Naive thymus-derived CD8-positive, alpha-beta T cell (primary cell): ENCODE measurements at places on chromosomes 16 and 17.

DNA sequence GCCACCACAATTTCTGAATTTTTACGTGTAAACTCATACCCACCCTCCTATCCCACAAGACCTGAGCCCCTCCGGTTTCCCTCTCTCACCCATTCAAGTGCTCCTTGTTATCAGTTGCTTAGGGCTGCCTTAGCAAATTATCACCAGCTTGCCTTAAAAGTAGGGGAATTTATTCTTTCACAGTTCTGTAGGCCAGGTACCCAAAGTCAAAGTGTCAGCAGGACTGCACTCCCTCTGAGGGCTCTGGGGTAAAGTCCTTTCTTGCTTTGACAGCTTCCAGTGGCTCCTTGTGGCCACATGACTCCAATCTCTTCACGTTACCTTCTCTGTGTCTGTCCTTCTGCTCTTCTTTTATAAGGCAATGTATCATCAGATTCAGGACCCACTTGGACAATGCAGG lies 7.9 kb upstream of the TMEM220 start:
- no peaks in the 10 kb centered on the region for H3K36me3 ChIP-seq
- no peaks in the 10 kb centered on the region for H3K27me3 ChIP-seq
- H3K4me1 ChIP-seq, result peaks cover 21% of the 10 kb centered on the region
- H3K4me3 ChIP-seq, result no peak overlapping the region
- H3K27ac ChIP-seq, result no peak overlapping the region

GRCh38 chr17:45814622-45815606 lies 29.8 kb upstream of the SPPL2C start:
- H3K27ac ChIP-seq, result no peak overlapping the region
- no peaks in the 10 kb centered on the region for H3K4me1 ChIP-seq

DNA sequence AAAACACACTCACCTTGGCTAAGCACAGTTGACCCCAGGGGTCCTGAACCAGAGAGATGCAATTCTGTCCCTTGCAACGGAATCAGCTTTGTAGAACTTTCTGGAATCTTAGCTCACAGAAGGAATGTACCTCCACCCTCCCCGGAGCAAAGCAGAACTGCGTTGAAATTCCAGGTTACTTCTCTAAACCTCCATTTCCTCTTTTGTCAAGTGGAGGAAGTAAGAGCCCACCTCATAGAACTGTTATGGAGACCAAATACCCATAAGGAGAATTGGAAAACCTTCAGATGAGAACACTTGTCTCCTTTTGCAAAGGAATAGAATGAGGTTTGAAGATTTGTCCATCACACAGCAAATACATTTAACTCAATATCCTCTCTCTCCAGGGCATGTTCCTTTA lies 86.6 kb upstream of the RBBP6 start:
- H3K4me1 ChIP-seq, result no peaks in the 10 kb centered on the region
- H3K27me3 ChIP-seq, result peaks cover 8% of the 10 kb centered on the region
- no peak for DNase-seq
- no peak overlapping the region for H3K4me3 ChIP-seq

- no peaks in the 10 kb centered on the region for H3K4me1 ChIP-seq
- H3K27me3 ChIP-seq, result no peaks in the 10 kb centered on the region
- H3K36me3 ChIP-seq, result peaks cover 2% of the 10 kb centered on the region
- H3K27ac ChIP-seq, result peak overlapping the region; percentile 11
Measured at GRCh38 chr17:8826808-8827435, 27.8 kb upstream of the MFSD6L start.

DNA sequence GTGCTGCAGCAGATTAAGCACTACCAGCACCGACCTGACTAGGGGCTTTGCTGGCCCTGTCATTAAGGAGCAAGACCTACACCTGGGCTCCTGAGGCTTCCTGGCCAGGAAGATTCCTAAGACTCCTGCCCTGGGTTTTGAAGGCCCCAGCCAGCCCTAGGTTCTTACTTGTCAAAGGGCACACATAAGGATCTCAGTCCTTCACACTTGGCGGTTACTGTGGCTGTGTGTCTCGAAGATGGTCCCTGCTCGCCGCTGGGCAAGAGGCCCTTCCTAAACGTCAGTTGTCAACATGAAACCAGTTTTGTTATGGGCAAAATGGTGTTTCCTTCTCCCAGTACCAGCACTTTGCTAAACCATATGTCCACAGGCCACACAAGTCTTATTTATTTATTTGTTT lies 470.6 kb downstream of the TOX3 start:
- H3K4me1 ChIP-seq, result no peaks in the 10 kb centered on the region
- DNase-seq, result no peak
- H3K4me3 ChIP-seq, result no peak overlapping the region
- no peaks in the 10 kb centered on the region for H3K27me3 ChIP-seq
- no peak overlapping the region for H3K27ac ChIP-seq
- H3K36me3 ChIP-seq, result no peaks in the 10 kb centered on the region

GRCh38 chr17:11608396-11608795 lies 10.1 kb downstream of the DNAH9 start:
- no peaks in the 10 kb centered on the region for H3K27me3 ChIP-seq
- no peak overlapping the region for H3K27ac ChIP-seq
- DNase-seq, result no peak
- H3K4me3 ChIP-seq, result no peak overlapping the region
- no peaks in the 10 kb centered on the region for H3K4me1 ChIP-seq

DNA sequence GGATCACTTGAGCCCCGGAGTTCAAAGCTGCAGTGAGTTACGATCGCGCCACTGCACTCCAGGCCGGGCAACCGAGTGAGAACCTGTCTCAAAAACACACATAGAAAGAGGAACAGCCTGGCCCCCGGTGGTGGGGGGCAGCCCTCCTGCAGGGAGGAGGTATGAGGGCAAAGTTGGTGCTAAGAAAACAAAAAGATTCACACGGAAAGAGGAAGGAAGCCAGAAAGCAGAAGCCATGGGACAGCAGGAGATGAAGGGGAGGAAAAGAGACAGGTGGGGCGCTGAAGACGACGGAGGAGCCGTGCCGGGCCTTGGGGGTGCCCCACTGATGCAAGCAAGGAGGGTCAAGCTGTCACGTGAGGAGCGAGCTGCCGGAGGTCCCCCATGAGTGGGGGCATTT lies 8.2 kb upstream of the C16orf74 start:
- H3K27ac ChIP-seq, result no peak overlapping the region
- no peak for DNase-seq
- H3K27me3 ChIP-seq, result peaks cover 8% of the 10 kb centered on the region
- H3K36me3 ChIP-seq, result no peaks in the 10 kb centered on the region
- H3K4me3 ChIP-seq, result peak overlapping the region; percentile 69

- no peak for DNase-seq
- no peaks in the 10 kb centered on the region for H3K4me1 ChIP-seq
- no peak overlapping the region for H3K4me3 ChIP-seq
- H3K27me3 ChIP-seq, result no peaks in the 10 kb centered on the region
- H3K27ac ChIP-seq, result no peak overlapping the region
Measured at GRCh38 chr17:58311429-58311894, 17.1 kb downstream of the TSPOAP1 start.

- peak overlapping the region; percentile 61 for H3K27ac ChIP-seq
- H3K4me3 ChIP-seq, result no peak overlapping the region
- peaks cover 6% of the 10 kb centered on the region for H3K36me3 ChIP-seq
- DNase-seq, result no peak
Measured at GRCh38 chr17:1095853-1096173, 84.0 kb downstream of the ABR start.

GRCh38 chr17:12365805-12366204 lies 299.9 kb upstream of the MYOCD start:
- H3K4me3 ChIP-seq, result no peak overlapping the region
- no peak overlapping the region for H3K27ac ChIP-seq
- H3K36me3 ChIP-seq, result peaks cover 5% of the 10 kb centered on the region

DNA sequence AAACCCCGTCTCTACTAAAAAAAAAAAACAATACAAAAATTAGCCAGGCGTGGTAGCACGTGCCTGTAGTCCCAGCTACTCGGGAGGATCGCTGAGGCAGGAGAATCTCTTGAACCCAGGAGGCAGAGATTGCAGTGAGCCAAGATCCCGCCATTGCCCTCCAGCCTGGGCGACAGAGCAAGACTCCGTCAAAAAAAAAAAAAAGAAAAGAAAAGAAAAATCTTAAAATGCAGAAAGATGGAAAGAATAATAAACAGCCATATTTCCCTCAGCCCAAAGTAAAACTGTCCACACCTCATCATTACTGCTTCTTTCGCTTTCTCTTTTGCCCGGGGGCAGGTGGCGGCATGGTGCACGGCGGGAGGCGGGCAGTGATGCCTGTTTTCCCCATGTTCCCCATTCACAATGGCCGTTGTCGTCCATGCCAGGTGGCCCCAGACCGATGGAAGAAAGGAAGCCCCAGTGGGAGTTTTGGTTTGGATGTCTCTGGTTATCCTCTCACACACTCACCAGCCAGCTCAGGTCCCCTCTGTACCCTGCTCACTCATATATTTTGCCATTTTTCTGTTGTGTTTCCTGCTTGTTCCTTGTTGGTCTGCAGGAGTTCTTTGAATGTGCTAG lies 37.0 kb upstream of the PEMT start:
- H3K27ac ChIP-seq, result peak overlapping the region; percentile 97
- peak; percentile 22 for DNase-seq
- H3K36me3 ChIP-seq, result no peaks in the 10 kb centered on the region
- H3K27me3 ChIP-seq, result no peaks in the 10 kb centered on the region

- peaks cover 15% of the 10 kb centered on the region for H3K4me1 ChIP-seq
- no peak overlapping the region for H3K27ac ChIP-seq
- peak overlapping the region; percentile 15 for H3K4me3 ChIP-seq
Measured at GRCh38 chr17:57810721-57811637, 38.9 kb downstream of the MRPS23 start.

DNA sequence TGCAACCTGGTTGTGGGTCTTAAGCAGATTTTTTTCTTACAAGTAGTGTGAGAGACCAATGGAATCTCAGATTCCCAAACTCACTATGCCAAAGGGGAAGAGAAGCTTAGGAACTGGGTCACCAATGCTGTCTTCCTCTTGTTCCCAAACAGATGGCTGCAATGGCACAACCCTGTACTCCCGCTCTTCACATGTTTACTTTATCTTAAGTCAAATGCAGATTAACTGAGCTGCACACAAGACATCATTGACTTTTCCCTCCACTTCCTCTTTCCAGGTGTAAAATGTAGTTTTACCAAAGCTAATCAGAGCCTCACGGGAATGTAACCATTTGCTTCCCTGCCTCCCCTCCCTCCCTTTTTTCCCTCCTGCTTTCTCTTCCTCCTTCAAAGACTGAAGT lies 14.4 kb upstream of the CD300E start:
- H3K4me3 ChIP-seq, result no peak overlapping the region
- H3K27me3 ChIP-seq, result peaks cover 30% of the 10 kb centered on the region
- peaks cover 68% of the 10 kb centered on the region for H3K4me1 ChIP-seq
- H3K36me3 ChIP-seq, result peaks cover 2% of the 10 kb centered on the region

DNA sequence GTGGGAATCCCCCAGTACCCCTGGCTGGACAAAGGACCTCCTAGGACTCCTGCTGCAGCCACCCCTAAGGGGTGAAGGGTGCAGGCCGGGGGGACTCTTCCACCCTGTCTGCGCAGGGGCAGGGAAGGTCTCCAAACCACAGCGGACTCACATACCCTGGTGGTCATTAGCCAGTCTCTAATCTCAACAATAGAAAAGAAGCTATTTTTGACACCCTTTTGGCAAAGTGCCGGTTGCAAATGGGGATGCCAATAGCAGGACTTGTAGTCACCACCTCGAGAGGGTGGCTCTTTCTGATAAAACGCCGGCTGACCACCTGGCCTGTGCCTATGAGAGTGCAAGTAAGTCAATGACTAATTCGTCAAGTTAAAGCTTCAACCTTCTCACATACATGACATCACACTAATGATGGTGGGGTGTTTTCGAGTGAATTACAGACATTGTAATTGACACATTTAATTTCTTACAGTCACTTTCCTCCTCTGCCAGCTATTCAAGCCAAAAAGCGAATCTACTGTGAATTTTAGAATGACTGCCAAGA lies 23.1 kb upstream of the DNAH17 start:
- DNase-seq, result no peak
- no peaks in the 10 kb centered on the region for H3K27me3 ChIP-seq
- H3K27ac ChIP-seq, result no peak overlapping the region
- H3K4me1 ChIP-seq, result no peaks in the 10 kb centered on the region
- H3K36me3 ChIP-seq, result no peaks in the 10 kb centered on the region

DNA sequence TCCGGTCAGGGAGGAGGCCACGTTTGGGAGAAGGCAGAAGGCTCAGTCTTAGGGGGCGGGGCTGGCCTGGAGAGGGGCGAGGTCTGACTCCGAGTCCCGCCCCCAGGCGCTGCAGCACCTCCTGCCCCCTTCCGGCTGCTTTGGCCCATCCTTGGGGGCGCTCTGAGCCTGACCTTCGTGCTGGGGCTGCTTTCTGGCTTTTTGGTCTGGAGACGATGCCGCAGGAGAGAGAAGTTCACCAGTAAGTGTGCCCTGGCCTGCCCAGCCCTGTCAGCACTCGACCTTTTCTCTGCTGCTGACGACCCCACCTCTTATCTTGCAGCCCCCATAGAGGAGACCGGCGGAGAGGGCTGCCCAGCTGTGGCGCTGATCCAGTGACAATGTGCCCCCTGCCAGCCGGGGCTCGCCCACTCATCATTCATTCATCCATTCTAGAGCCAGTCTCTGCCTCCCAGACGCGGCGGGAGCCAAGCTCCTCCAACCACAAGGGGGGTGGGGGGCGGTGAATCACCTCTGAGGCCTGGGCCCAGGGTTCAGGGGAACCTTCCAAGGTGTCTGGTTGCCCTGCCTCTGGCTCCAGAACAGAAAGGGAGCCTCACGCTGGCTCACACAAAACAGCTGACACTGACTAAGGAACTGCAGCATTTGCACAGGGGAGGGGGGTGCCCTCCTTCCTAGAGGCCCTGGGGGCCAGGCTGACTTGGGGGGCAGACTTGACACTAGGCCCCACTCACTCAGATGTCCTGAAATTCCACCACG lies 1.5 kb downstream of the TNFRSF12A start:
- peaks cover 65% of the 10 kb centered on the region for H3K4me1 ChIP-seq
- H3K4me3 ChIP-seq, result peak overlapping the region; percentile 97
- DNase-seq, result peak; percentile 38
- H3K36me3 ChIP-seq, result no peaks in the 10 kb centered on the region

GRCh38 chr16:48353565-48354163 lies 31.5 kb downstream of the SIAH1 start:
- H3K4me3 ChIP-seq, result no peak overlapping the region
- H3K4me1 ChIP-seq, result peaks cover 15% of the 10 kb centered on the region
- DNase-seq, result peak; percentile 68
- no peaks in the 10 kb centered on the region for H3K27me3 ChIP-seq

GRCh38 chr17:9859781-9860180 lies 34.1 kb downstream of the GLP2R start:
- no peak for DNase-seq
- no peak overlapping the region for H3K4me3 ChIP-seq
- no peak overlapping the region for H3K27ac ChIP-seq
- H3K36me3 ChIP-seq, result peaks cover 13% of the 10 kb centered on the region

- H3K27me3 ChIP-seq, result peaks cover 11% of the 10 kb centered on the region
- no peak overlapping the region for H3K27ac ChIP-seq
- no peaks in the 10 kb centered on the region for H3K4me1 ChIP-seq
- H3K4me3 ChIP-seq, result no peak overlapping the region
- no peaks in the 10 kb centered on the region for H3K36me3 ChIP-seq
- DNase-seq, result no peak
Measured at GRCh38 chr16:55001931-55002330, 71.3 kb downstream of the IRX5 start.

GRCh38 chr16:85458968-85459367 lies 154.2 kb upstream of the GSE1 start:
- H3K4me1 ChIP-seq, result peaks cover 7% of the 10 kb centered on the region
- DNase-seq, result no peak
- H3K36me3 ChIP-seq, result no peaks in the 10 kb centered on the region

GRCh38 chr16:29029168-29029994 lies 44.5 kb downstream of the LAT start:
- peak overlapping the region; percentile 79 for H3K27ac ChIP-seq
- no peak overlapping the region for H3K4me3 ChIP-seq

GRCh38 chr17:9833922-9834321 lies 8.2 kb downstream of the GLP2R start:
- H3K27ac ChIP-seq, result no peak overlapping the region
- H3K36me3 ChIP-seq, result no peaks in the 10 kb centered on the region
- H3K4me3 ChIP-seq, result no peak overlapping the region
- DNase-seq, result no peak
- H3K4me1 ChIP-seq, result no peaks in the 10 kb centered on the region
